ENCODE measurements at places on chromosomes 5 and 9.

- DNase-seq = no peak
Observed at GRCh38 chr5:82405618-82406204, 127.6 kb upstream of the RPS23 start.

- DNase-seq = no peak
Observed at GRCh38 chr5:133916914-133917313, 51.5 kb downstream of the C5orf15 start.

- DNase-seq = no peak
Observed at GRCh38 chr5:55885359-55885758, 34.2 kb downstream of the IL31RA start.

DNA sequence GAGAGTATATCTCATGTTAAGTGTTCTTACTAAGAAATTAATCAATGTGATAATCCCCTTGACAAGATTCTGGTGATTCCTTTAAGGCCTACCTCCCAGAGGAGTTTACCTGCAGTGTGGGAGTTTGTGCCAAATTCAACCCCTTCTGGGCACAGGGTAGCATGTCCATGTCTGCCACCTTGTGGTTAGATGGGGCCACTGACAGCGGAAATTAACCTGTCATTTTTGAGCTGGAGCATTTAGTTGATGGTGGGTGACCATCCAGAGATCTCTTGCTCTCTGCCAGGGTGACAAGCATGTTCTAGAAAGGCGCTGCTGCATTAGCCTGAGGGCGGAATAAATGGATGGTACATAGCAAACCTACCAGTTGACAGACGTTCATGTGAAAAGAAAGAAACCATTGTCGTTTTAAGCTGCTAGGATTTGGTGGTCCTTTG, 132.2 kb downstream of the FBXO4 start:
- no peak for DNase-seq

- DNase-seq = no peak
Observed at GRCh38 chr9:79259858-79260257, 311.9 kb upstream of the TLE4 start.

DNA sequence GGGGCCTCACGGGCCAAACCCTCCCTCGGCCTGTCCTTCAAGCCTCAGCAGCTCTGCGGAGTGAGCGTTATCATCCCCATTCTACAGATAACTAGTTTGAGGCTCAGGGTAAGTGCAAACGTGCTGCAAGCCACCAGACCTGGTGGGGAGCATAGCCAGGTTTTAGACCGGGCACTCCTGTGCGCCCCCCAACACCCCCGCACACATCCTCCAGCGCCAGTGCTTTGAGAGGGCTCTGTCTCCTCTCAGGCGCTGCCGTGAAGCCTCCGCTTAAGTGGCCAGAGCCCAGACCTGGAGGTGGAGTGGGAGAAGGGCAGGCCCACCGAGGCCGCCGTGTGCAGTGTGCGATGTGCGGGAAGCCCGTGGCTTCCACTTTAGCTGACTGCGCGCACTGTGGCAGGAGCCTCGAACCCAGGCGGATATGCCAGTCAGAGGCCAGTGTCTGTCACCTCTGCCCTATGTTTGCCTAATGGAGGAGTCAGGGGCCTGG, 1.6 kb upstream of the MGAT1 start:
- no peak for DNase-seq

- no peak for DNase-seq
Observed at GRCh38 chr9:128022886-128023285, 42.1 kb upstream of the EEIG1 start.

GRCh38 chr5:1634337-1634661, 110.5 kb upstream of the LPCAT1 start:
- DNase-seq = no peak

DNA sequence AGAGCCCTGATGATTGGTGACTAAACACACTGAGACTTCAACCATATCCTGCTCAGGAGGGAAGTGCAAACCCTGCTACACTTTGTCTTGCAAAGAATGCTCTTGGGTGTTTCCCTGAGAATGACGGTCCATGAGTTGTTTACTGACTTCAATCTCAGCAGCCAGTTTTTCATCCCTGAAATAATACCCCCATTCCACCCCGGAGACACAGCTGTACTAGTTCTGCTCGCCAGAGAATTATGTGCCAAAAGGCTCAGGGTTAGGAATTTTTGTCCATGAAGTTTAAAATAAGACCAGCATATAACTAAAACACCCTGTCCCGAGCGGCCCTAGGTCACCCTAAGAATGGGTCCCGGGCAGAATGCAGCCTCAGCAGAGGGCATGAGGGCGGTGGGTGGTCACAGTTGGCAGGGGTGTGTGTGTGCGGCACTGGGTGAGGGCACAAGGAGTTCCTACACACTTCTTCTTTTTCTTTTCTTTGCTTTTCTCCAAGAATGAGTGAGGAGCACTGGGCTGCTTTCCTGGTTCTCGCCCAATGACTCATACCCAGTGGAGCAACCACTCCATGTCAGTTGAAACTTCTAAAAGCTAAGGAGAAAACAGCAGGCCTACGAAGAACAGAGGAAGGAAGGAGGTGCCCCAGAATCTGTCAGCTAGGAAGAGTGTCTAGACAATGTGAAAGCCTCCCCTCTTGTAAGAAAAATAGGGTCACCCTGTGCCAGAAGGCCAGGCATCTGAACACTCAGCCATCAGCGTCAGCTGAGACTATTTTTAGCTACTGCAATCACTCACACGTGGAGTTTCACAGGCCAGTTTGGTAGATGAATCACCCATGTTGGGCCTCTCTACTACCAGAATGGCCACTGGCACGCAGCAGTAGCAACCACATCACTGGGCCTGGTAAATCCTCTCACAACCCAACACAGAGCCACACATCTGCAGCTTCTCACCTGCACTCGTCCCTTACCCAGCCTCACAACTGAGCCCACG, 105.9 kb downstream of the DPYSL3 start:
- DNase-seq = no peak

DNA sequence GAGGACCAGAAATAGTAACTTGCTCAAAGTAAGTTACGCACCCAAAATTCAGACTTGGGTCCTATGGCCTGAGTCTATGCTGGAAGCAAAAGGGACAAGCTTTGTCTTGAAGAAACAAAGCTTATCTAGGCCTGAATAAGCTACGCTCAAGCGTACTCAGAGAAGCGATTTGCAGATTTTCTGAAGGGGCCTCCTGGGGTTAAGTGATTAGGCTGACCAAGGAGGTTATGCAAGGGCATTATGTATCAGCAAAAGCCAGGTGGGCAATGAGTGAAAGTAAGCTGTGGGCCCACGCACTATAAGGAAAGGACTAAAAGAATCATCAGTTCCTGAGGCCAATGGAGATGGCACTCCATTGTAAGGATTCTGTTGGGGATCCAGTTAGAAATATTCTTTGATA, 122.1 kb downstream of the SNX18 start:
- DNase-seq = no peak

- DNase-seq = no peak
Observed at GRCh38 chr9:34366365-34366764, 10.3 kb downstream of the MYORG start.

DNA sequence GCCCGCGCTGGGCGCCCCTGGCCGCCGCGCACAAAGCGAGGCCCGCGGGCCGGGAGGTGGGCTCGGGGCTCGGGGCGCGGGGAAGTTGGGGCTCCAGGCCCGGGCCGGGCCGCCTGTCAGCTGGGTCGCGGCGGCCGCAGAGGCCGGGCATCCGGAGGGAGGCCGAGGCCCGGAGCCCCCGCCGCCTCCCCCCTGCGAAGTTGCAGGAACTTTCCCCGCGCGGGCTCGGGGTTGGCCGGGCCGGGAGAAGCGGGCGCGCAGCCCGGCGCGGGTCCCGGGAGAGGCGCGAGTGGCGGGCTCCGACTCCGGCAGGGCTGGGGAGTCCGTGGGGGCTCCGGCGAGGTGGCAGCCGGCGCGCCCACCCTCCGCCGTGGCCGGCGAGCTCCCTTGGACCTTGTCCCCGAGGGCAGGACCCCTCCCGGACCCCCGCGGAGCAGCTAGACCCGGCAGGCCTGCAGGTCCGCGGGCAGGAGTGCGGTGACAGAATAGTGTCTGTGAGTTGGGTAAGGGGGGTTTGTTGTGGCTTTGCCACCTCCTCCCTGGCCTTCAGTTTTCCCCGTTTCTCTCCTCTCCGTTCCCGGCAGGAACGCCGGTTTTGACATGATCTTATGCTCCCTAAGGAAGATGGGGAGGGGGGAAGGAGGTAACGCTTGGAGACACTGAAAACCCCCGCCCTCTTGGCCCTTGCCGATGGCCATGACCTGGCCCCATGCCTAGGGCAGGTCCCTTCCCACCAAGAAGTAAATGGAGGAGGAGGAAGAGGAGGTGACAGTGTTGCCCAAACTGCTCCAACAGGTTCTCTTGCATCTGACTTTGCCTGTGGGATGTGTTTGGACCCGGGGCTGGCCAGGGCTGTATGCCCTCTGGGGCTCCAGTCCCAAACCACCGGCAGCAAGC, 942 bp downstream of the PHF2 start:
- peak; percentile 55 for DNase-seq

DNA sequence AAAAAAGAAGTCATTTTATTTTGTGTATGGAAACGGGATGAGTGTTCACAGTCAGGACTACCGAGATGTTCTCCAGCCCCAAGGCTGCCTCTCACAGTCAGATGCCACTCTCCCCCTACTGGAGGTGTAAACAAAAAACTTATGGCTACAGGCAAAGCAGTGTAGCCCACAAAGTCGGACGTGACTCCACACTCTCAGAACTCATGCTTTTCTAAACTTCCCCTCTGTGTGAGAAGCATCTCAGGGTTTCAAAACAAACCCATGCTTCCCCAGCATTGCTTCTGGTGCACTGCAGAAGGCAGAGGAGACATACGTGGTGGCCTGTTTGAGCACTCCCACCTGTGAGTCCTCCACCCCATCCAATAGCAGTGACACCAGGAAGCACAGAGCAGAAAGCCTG, 580.3 kb downstream of the BNC2 start:
- no peak for DNase-seq

DNA sequence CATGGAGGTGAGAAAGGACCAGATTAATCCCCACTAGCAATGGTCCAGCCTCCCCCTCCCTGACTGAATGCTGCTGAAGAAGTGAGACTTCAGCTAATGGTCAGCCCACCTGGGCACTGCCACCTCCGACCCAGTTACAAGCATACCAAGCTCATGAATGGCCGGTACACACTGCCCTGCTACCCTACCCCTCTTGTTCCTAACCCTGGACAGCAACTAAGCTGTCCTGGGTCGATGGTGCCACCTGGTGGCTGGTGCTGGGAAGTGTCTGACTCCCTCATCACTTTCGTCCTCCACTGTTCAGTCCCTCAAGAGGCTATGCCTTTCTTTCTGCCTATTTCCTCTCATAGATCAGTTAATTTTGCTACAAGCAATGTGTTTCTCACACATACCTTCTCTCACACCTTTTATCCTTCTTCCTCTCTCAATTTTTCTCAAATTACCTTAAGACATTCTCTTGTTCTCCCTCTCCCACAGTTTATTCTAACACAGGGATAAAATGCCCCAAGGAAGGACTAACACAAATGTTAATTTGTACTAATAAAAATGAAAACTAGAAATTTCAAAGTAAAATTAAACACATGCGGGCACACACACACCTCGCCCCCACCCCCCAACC, 42.4 kb downstream of the PAX5 start:
- DNase-seq = peak; percentile 88

DNA sequence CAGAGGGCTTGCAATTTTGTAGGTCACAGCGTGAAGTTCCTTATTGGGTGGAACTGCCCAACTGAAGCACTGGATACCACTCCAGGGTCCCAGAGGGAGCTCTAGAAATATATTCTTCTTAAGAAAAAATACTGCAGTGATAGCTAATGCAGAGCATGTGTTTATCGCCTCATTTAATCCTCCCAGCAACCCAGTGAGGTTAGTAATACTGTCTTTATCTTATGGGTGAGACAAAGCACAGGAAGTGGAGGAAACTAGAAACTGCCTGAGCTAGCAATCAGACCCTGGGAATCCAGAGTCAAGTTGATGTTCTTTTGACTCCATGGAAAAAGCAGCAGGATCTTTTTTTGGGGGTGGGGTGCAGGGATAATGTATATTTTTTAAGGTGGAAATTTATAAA, 153.3 kb downstream of the PJA2 start:
- DNase-seq = no peak

- DNase-seq = peak; percentile 58
Observed at GRCh38 chr5:151239237-151239861, 13.6 kb upstream of the GM2A start.

GRCh38 chr5:137453483-137454080, 45.5 kb downstream of the SPOCK1 start:
- no peak for DNase-seq

- no peak for DNase-seq
Observed at GRCh38 chr5:91033370-91033769, 349.7 kb downstream of the ARRDC3 start.

GRCh38 chr5:142087920-142088679, 20.5 kb upstream of the NDFIP1 start:
- DNase-seq = no peak

DNA sequence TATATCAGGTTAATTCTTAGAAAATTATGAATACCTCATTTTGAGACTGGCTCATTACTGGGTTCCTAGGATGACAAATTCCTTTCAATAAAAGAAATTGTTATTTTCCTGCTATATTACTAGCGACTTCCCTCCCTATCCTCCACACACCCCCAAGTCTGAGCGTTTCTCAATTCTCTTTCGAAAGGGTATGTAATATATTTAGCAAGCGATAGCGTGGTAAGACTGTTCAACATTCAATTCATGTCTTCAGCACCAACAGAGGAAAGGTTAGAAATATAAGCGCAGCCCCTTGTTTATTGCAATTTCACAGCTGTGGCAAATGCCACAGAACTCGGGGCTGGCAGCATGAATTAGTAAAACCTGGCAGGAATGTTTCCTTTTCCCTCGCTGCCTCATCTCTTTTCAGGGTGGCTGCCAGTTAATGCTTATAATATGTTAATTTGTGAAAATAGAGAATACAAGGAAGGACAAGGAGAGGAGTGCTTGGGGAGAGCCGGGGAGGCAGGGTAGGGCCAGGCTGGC, 152.7 kb upstream of the TBCA start:
- no peak for DNase-seq

DNA sequence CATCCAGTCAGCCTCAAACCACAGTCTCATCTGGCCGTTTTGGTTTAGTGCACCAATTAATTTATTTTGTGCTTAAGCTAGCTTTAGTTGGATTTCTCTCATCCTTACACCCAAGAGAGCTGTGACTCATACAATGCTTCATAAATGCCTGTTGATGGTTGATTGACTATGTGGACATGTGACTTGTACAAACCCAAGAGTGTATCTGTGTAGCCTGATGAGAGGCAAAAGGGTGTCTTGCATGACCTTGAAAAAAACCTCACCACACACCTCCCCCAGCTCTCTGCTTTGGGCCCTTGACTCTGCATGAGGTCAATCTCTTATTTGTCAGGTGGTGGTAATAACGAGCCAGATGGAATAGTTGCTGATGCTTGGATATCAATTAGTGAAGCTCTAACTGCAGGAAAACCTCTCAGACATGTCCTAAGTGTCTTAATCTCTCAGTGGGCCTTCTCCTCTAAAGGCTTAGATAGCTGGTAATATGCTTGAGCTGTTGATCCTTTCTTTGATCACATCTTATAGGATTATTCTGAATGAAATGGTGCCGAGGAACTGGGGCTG, 10.6 kb upstream of the GLRA1 start:
- no peak for DNase-seq

GRCh38 chr5:14492331-14492964, 89.1 kb upstream of the OTULINL start:
- DNase-seq = no peak
